ENCODE measurements at places on chromosomes 1 and 21.

GRCh38 chr21:40835184-40835694 lies 11.7 kb downstream of the DSCAM start:
- no peak for DNase-seq

GRCh38 chr21:43639470-43640353 lies 19.6 kb downstream of the HSF2BP start:
- no peak for DNase-seq

DNA sequence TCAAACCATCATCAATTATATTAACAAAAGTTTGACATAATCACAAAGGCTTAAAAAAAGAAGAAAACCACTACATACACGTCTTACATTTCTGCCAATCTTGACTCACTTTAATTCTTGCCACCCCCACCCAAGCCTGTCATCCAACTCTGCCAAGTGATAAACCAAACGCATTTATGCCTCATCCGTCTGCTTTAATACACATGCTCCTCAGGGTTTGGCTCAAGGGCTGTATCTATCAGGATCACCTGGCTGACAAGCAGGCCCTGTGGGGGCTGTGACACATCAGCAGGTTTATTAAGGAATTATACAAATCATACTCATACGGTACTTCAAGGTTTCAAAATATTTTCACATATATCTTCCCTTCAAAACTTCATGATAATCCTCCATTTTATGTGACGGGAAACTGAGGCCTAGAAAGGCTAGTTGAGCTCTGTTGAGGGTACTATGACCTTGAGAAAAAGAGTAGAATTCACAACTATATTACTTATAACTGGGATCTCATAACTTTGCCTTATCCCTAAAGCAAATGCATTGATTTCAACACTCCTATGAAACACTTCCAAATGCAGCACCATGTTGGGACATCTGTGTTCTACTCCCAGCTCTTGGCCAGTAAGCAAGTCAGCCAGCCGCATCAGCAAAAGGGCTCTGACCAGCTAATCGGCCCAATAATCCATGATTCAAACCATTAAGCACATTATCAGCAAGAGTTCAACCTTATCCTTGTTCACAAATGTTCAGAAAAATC lies 8.7 kb downstream of the SORT1 start:
- no peak for DNase-seq

DNA sequence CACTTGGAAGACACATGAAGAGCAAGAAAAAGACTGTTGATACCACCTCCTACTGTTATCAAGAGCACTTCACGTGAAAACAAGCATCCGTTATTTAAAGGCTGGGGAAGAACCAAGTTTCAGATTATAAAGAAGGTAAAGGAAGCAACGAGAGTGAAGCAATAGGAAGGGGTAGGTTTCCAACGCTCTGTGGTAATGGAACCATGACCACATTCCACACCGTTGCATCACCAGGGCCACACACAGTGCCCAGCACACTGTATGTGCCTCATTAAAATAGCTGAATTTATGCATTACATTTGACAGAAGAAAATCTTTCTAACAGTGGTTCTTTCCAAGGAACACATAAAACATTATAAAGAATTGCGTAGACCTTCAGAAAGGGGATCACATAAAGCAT lies 435.8 kb downstream of the MRPL39 start:
- DNase-seq: no peak
